ENCODE measurements at places on chromosomes 11 and 22. TPM values are rescaled to one million over a fixed set of nuclear protein-coding genes. Genes with fewer than 3 reads are reported as not detected.

GRCh38 chr11:96168623-96169022 is 174.4 kb downstream of the MAML2 start:
- no peaks in the 10 kb centered on the region for H3K27me3 ChIP-seq
- H3K4me3 ChIP-seq, result no peak overlapping the region
- H3K27ac ChIP-seq, result no peak overlapping the region
- H3K36me3 ChIP-seq, result peaks cover 13% of the 10 kb centered on the region
- H3K4me1 ChIP-seq, result peaks cover 42% of the 10 kb centered on the region

Gene JAML
- 264 TPM for total RNA-seq

- no peak overlapping the region for H3K4me3 ChIP-seq
- DNase-seq, result no peak
- no peaks in the 10 kb centered on the region for H3K36me3 ChIP-seq
- no peaks in the 10 kb centered on the region for H3K4me1 ChIP-seq
- H3K27me3 ChIP-seq, result no peaks in the 10 kb centered on the region
Measured at GRCh38 chr22:49227670-49228069, 600.0 kb downstream of the BRD1 start.

- no peak for DNase-seq
- no peak overlapping the region for H3K27ac ChIP-seq
- H3K36me3 ChIP-seq, result no peaks in the 10 kb centered on the region
- no peak overlapping the region for H3K4me3 ChIP-seq
- no peaks in the 10 kb centered on the region for H3K4me1 ChIP-seq
Measured at GRCh38 chr11:44017443-44018126, 30.2 kb upstream of the ACCSL start.

- H3K4me3 ChIP-seq, result no peak overlapping the region
- H3K36me3 ChIP-seq, result peaks cover 28% of the 10 kb centered on the region
- peaks cover 71% of the 10 kb centered on the region for H3K4me1 ChIP-seq
- H3K27me3 ChIP-seq, result no peaks in the 10 kb centered on the region
- peak; percentile 52 for DNase-seq
Measured at GRCh38 chr11:6737872-6738466, 33.8 kb downstream of the OR2AG2 start.

Gene GAS2
- total RNA-seq, result 2.0 TPM

DNA sequence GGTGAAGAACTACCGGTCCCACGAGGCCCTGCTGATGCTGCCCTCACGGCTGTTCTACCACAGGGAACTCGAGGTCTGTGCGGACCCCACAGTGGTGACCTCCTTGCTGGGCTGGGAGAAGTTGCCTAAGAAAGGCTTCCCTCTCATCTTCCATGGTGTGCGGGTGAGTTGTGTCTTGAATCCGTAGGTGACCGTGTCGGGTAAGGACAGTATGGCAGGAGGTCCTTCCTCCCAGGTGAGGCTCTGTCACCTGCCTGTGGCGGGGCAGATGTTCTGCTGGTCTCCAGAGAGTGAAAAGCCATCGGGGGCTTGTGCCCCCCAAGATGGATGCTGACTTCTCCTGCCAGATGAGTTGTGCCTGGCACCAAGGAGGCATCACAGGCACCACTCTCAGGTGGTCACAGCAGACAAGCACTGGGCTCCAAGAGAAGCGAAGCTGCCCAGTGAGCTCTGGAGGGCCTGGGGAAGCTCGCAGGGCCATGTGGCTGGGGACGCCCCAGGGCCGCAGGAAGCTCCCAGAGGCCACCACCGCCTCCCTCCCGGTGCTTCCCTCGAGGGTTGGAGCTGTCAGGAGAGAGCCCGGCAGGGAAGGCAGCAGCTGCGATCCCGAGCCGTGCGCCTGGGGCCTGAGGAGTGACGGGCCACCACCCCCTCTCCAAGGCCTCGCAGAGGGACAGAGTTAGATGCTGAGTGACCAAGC is 17.3 kb upstream of the PANX2 start:
- no peaks in the 10 kb centered on the region for H3K36me3 ChIP-seq
- no peak overlapping the region for H3K4me3 ChIP-seq
- H3K4me1 ChIP-seq, result peaks cover 8% of the 10 kb centered on the region
- peaks cover 5% of the 10 kb centered on the region for H3K27me3 ChIP-seq
- no peak for DNase-seq

DNA sequence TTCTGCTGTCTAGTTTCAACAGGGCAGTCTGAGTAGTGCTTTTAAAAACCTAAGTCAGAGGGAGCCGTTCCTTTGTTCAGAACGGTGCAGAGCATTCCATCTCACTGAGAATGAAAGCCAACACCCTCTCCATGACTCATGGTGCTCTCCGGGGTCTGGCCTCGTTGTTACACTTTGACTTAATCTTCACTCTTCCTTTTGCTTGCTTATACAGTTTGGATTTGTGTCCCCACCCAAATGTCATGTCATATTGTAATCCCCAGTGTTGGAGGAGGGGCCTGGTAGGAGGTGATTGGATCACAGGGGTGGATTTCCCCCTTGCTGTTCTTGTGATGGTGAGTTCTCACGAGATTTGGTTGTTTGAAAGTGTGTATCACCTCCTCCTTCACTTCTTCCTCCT is 292.2 kb downstream of the ST3GAL4 start:
- H3K27me3 ChIP-seq, result peaks cover 3% of the 10 kb centered on the region
- no peak for DNase-seq
- no peak overlapping the region for H3K27ac ChIP-seq
- H3K4me1 ChIP-seq, result no peaks in the 10 kb centered on the region

DNA sequence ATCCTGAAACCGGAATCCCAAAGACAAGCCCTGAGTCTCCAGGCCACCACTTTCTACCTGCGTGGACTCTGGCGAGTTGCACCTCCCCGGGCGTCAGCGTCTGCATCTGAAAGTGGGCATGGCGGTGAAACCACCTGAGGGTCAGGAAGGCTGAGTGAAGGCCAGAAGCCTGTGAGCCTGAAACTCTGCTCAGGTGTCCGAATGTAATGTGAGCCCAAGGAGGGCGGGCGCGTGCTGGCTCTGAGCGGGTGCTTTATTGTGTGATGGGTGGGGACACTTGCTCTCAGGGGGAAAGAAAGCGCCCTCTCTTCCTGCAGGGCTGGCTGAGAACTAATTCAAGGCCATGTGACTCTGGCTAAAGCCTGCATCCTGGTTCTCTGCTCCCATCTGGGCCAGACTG is 135.6 kb downstream of the ST3GAL4 start:
- DNase-seq, result no peak
- H3K27ac ChIP-seq, result no peak overlapping the region
- no peaks in the 10 kb centered on the region for H3K4me1 ChIP-seq
- no peaks in the 10 kb centered on the region for H3K36me3 ChIP-seq

Gene OTOG
- total RNA-seq, result not detected

GRCh38 chr11:128917144-128917724 is 25.4 kb downstream of the TP53AIP1 start:
- no peak for DNase-seq
- H3K4me3 ChIP-seq, result no peak overlapping the region
- peaks cover 4% of the 10 kb centered on the region for H3K4me1 ChIP-seq
- H3K27me3 ChIP-seq, result peaks cover 2% of the 10 kb centered on the region
- no peak overlapping the region for H3K27ac ChIP-seq

GRCh38 chr11:27361649-27362431 is 1.2 kb downstream of the CCDC34 start:
- H3K27ac ChIP-seq, result peak overlapping the region; percentile 27
- H3K27me3 ChIP-seq, result peaks cover 4% of the 10 kb centered on the region
- no peak for DNase-seq
- peak overlapping the region; percentile 93 for H3K4me3 ChIP-seq
- H3K36me3 ChIP-seq, result no peaks in the 10 kb centered on the region

Gene MAP6
- total RNA-seq, result 0.54 TPM

DNA sequence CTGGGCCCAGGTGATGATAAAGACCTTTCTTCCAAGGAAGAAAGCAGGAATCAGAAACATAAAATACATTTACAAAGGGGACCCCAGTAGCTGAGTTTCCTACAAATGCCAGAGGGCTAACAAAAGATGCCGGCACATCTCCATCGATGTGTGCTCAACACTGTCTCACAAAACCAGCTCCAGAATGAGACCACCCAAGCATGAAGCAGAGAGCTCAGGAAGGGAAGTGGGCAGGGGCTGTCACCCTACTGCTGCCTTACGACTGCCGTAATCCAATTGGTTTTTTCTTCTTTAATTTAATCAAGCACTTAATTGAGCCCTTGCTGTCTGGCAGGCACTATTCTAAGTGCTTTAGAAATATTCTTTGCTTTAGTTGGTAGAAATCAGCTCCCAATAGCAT is 26.1 kb downstream of the SMCO4 start:
- H3K4me1 ChIP-seq, result peaks cover 67% of the 10 kb centered on the region
- H3K27me3 ChIP-seq, result no peaks in the 10 kb centered on the region
- no peak for DNase-seq
- peaks cover 7% of the 10 kb centered on the region for H3K36me3 ChIP-seq

GRCh38 chr22:33829546-33830280 is 90.6 kb downstream of the LARGE1 start:
- H3K36me3 ChIP-seq, result no peaks in the 10 kb centered on the region
- no peaks in the 10 kb centered on the region for H3K4me1 ChIP-seq
- peaks cover 1% of the 10 kb centered on the region for H3K27me3 ChIP-seq
- no peak for DNase-seq
- no peak overlapping the region for H3K27ac ChIP-seq

Gene IL17REL
- total RNA-seq, result not detected

GRCh38 chr11:31763296-31763695 is 47.8 kb downstream of the PAX6 start:
- H3K4me1 ChIP-seq, result no peaks in the 10 kb centered on the region
- DNase-seq, result no peak
- H3K27me3 ChIP-seq, result peaks cover 3% of the 10 kb centered on the region
- H3K4me3 ChIP-seq, result no peak overlapping the region

Gene OR51B2
- not detected for total RNA-seq

Gene H19
- not detected for total RNA-seq

Gene NRGN
- total RNA-seq, result 6.1 TPM

Gene NRXN2
- total RNA-seq, result 0.23 TPM

- H3K4me1 ChIP-seq, result no peaks in the 10 kb centered on the region
- no peaks in the 10 kb centered on the region for H3K36me3 ChIP-seq
- H3K4me3 ChIP-seq, result no peak overlapping the region
- no peak overlapping the region for H3K27ac ChIP-seq
- peaks cover 3% of the 10 kb centered on the region for H3K27me3 ChIP-seq
- no peak for DNase-seq
Measured at GRCh38 chr22:36569999-36570398, 41.0 kb upstream of the EIF3D start.

DNA sequence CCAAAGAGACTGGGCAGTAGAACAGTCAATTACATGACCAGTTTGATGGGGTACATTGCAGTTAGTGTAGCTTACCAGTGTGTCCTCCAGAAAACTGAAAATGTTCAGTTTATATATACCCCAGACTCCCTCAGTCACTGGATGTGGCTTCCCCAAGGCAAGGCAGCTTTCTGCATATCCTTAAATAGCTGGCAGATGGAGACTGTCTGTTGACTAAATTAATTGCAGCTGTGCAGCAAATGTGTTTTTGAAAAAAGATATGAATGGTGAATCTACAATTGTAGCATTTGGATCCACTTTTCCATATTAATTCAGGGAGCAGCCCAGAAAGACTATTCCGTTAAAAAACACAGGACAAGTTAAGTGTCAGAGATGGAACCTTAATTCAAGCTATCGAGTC is 565.1 kb upstream of the CCDC179 start:
- DNase-seq, result no peak
- no peak overlapping the region for H3K27ac ChIP-seq
- no peaks in the 10 kb centered on the region for H3K36me3 ChIP-seq
- no peaks in the 10 kb centered on the region for H3K4me1 ChIP-seq
- no peaks in the 10 kb centered on the region for H3K27me3 ChIP-seq

- DNase-seq, result no peak
- H3K36me3 ChIP-seq, result no peaks in the 10 kb centered on the region
- H3K4me3 ChIP-seq, result no peak overlapping the region
- peaks cover 8% of the 10 kb centered on the region for H3K27me3 ChIP-seq
Measured at GRCh38 chr11:12420706-12421105, 43.3 kb downstream of the PARVA start.

DNA sequence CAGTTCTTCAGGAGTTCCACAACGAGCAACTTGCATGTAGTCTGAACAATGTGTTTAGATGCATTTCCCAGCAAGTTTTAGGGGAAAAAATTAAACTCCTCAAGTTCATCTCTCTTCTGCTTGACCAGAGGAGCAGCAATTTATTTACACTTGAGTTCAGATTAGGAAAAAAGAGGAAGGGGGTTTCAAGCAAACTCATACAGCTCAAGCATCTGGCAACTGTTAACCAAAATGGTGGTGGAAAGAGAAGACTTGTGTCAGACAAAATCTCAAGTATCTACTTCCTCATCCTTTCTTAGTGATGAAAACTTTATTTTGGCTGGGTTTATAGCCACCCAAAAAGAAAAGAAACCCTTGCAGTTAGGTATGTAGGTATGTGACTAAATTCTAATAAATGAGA is 29.1 kb upstream of the PICALM start:
- no peak overlapping the region for H3K27ac ChIP-seq
- H3K36me3 ChIP-seq, result no peaks in the 10 kb centered on the region
- no peak overlapping the region for H3K4me3 ChIP-seq
- no peak for DNase-seq
- H3K27me3 ChIP-seq, result peaks cover 3% of the 10 kb centered on the region

DNA sequence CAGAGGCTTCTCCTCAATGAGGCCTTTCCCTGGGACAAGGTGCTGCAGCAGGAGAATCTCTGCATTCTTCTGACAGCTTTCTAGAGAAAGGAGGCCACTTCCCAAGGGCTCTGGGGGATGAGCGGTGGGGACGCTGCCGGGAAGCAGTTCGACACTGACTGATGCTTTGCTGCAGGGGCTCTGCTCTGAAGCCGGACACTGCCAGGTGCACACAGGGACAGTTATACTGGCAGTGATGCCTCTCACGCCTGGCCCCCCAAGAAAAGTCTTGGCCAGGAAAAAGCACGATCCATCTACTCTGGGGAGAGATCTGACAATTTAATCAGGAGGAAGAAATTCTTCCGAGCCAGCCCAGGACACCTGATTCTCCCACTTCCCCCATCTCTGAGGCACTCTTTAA is 456.9 kb downstream of the OPCML start:
- no peak for DNase-seq
- H3K27me3 ChIP-seq, result no peaks in the 10 kb centered on the region
- no peaks in the 10 kb centered on the region for H3K4me1 ChIP-seq
- no peak overlapping the region for H3K4me3 ChIP-seq
- no peaks in the 10 kb centered on the region for H3K36me3 ChIP-seq

- peak; percentile 39 for DNase-seq
- no peaks in the 10 kb centered on the region for H3K36me3 ChIP-seq
- H3K4me1 ChIP-seq, result no peaks in the 10 kb centered on the region
- peaks cover 16% of the 10 kb centered on the region for H3K27me3 ChIP-seq
- no peak overlapping the region for H3K4me3 ChIP-seq
- H3K27ac ChIP-seq, result no peak overlapping the region
Measured at GRCh38 chr11:61747192-61747966, 5.1 kb upstream of the MYRF start.

All from activated T-helper 1 cell treated with anti-CD3 and anti-CD28 coated beads, Interleukin-12 subunit alpha, Interleukin-12 subunit beta, Interleukin-2, Interleukin-4 antibody, amounts not matched to agents 30 ng/mL and 10 ng/mL and 1 ng/mL, durations not matched to agents 14 hours and 24 hours and 36 hours (primary cell).